ENCODE measurements at places on chromosomes 7 and 10.
A peak's percentile ranks its signal among the peaks of the same experiment; 100 is the strongest.

- no peak for DNase-seq
Measured at GRCh38 chr7:78130446-78131215, 332.1 kb downstream of the PHTF2 start.

DNA sequence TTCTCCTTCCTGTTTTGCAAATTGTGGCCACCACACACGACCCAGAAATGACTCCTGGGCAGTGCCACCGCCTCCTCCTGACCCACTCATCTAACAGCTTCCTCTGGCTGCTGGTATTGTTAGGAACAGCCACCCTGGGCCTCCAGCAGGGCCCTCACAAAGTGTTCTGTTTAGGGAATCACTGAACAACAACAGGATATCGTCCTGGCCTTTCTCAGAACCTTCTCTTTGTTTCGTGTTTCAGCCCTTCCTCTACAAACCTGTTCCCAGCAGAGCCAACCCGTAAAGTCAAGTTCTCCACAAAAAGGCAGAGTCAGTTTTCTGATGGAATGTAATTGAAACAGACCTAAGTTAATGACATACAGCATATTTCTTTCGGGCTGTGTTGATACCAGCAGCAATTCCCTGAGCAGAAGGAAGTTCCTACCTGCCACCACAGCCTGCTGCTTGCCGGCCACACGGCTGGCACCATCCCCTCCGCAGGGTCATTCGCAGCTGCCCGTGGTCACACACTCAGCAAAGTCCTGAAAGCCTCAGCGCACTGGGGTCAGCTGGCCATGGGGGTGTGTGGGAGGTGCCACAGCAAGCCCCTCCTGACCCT, 91.7 kb upstream of the PITRM1 start:
- peak; percentile 88 for DNase-seq

DNA sequence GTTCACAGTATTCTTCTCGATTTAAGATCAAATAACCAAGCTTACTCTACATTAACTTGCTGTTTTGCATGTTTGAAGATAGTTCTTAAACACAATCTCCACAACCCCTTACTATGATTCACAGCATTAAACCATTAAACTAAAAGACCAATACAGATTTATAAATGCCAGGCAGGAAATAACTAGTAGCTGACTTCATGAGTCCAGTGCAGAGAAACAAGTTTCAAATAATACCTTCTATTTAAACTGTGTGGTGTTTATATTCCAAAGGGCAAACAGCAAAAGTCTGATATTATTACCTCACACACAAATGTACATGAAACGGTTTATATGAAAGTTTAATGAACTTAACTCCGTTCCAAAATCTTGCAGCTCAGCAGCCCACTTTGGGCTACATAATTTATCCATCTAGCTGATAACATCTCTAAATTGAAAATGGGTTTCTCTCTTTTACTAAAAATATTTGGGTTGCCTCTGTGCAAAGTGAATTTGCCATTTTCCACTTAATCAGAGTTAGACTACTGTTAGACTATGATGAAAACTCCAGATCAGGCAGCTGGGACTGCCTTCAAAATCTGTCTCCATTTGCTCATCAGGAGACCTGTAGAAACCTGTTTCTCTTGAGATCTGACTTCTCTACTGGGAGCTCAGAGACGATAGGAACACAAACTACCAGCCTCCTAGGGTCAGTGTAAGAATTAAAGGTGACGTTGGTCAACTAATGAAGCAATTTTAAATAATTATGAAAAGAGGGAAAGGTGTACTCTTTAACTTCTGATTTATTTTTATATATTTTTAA, 287.3 kb downstream of the FZD1 start:
- DNase-seq, result no peak

GRCh38 chr7:95766657-95767056, 5.7 kb upstream of the DYNC1I1 start:
- no peak for DNase-seq

- DNase-seq, result no peak
Measured at GRCh38 chr7:2966466-2967078, 77.1 kb downstream of the CARD11 start.

DNA sequence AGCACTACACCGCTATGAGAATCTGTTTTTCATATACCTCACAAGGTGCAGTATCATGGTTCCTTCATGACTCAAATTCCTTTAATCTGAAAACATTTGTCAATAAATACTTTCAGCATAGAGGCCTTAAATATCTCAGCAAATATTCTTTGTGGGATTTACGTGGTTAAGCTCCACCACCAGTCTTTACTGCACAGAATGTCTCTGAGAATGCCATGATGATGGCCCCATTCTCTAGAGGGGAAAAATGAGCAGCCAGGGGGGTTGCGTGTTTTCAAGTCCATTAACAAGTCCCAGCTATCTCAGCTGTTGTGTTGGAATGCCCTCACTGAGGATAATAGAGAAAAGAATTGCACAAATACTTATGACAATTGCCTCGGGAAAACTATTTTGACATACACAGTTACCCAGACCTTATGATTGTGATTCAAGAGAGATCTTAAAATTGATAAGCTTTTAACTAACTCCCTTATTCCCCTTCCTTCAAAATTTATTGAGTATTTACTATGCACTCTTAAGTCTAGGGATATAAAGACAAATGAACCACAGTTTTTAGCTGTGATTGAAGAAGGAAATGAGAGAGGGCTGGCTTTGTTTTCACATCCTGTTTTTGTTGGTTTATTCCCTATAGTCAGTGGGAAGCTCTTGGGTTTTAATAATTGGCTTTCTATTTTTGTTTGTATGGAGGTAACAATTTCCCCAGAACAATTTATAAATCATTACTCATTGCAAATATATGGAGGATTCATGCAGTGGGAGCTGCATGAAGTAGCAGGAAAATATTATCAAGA, 176.5 kb upstream of the VWC2 start:
- no peak for DNase-seq
